NCI-H69 (cell line): ENCODE measurements at places on chromosomes 13 and 19.

DNA sequence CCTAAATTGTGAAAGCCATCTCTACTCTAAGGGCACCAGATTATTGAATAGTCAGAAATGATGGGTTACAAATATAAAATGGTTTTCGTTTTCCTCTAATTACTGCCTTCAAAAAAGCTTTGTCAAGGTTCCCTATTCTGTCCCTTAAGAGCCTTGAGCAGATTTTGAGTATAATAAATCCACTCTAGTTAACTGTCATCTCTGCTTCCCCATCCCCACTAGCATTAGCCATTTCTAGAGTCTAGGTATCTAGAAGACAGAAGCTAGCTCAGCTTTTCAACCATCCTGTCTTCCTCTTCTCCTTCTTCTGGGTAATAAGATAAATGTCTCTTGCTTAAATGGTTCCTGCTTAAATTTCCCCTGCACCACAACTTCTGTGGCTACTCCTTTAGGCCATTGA is 290.4 kb downstream of the DACH1 start:
- peak; percentile 65 for DNase-seq

- no peak for DNase-seq
Measured at GRCh38 chr19:8459095-8459494, 14.3 kb downstream of the HNRNPM start.

DNA sequence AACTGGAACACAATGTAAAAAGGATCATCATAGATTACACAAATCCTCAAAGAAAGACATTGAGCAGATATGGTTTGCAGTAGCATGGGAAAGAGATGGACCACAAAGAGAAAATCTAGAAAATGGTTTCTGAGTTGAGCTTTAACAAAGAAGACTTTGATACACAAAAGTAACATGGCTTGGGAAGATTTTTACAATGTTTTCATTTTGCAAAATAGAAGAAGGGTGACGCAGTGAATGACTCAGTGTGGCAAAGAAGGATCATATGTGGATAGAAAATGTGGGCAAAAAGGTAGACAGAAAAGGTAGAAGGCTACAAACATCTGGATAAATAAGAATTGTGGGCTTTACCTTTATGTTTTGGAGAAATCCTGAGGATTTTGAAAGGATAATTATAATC is 1220.5 kb downstream of the PCDH17 start:
- no peak for DNase-seq

DNA sequence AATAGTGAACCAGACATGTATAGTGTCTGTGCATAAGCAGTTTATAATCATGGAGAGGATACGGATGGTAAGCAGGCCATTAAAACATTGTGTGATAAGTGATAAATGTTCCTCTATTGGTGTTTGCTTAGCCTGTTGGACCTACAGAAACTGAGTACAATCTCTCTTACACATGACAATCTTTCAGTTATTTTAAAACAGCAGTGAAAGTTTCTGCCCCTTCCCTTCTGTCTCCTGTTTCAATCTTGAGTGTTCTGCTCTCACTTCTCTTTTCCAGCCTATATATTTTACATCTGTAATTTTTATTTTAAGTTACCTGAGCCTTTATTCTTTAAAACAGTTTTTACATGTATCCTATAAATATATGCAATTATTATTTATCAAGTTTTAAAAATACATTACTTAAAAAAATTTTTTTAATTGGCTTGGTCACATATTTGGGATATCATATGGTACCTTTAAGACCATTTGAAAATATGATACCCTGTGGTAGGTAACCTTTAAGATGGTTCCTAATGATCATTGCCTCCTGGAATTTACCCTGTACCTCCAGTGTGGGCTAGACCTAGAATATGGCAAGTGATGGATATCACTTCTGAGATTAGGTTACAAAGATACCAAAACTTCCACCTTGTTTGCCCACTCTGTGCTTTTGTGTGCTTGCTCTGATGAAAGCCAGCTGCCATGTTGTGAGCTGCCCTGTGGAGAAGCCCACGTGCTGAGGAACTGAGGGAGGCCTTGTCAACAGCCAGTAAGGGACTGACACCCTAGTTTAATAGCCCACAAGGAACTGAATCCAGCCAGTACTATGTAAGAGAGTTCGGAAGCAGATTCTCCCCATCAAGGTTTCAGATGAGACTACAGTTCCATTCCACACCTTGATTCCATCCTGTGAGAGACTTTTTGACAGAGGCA is 99.3 kb downstream of the DHRS12 start:
- no peak for DNase-seq

- peak; percentile 35 for DNase-seq
Measured at GRCh38 chr13:45718063-45718462, 15.9 kb downstream of the CBY2 start.

GRCh38 chr13:44092078-44092970 is 212.6 kb downstream of the LACC1 start:
- DNase-seq, result no peak

DNA sequence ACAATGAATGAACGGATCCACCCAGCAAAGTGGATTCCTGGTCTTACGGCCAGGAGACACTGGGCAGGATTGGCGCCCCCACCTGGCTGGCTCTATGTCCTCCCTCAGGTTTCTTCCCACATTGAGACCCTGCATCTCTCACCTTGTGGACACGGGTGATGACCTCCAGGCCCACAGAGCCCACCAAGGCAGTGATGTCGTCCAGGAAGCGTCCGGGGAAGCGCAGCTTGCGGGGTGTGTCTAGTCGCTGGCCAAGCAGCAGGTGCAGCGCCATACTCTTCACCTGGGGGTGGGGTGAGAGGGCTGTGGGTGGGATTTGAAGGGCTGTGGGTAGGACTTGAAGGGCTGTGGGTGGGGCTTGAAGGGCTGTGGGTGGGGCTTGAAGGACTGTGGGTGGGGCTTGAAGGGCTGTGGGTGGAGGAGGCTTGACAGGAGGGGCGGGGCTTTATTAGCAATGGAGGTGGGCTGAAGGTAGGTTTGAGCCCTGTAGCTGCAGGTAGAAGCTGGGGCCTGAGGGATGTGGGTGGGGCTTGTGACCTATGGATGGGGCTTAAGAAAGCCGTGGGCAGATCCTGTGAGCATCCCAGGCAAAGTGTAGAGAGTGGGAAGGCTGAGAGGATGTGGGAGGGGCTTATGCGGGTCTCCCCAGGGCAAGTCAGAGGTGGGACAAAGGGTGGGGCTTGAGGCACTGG is 12.1 kb upstream of the ANGPTL8 start:
- peak; percentile 58 for DNase-seq

DNA sequence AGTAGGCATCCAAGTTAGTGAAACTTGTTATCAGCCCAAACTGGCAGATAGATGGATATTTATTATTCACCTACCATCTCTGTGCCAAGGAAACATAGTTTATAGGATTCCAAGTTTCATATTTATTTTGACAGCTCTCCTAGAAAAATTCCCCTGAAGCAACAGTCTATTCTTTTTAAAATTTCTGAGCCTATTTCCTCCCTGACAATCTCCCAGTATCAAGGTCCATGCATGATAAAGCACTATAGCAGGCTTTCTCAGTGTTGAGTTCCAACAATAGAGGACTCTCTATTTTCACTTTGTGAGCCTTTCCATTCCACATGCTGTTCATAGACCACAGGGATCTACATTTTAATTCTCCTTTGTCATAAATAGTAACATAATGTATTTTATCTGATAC is 312.6 kb downstream of the SLITRK6 start:
- no peak for DNase-seq

DNA sequence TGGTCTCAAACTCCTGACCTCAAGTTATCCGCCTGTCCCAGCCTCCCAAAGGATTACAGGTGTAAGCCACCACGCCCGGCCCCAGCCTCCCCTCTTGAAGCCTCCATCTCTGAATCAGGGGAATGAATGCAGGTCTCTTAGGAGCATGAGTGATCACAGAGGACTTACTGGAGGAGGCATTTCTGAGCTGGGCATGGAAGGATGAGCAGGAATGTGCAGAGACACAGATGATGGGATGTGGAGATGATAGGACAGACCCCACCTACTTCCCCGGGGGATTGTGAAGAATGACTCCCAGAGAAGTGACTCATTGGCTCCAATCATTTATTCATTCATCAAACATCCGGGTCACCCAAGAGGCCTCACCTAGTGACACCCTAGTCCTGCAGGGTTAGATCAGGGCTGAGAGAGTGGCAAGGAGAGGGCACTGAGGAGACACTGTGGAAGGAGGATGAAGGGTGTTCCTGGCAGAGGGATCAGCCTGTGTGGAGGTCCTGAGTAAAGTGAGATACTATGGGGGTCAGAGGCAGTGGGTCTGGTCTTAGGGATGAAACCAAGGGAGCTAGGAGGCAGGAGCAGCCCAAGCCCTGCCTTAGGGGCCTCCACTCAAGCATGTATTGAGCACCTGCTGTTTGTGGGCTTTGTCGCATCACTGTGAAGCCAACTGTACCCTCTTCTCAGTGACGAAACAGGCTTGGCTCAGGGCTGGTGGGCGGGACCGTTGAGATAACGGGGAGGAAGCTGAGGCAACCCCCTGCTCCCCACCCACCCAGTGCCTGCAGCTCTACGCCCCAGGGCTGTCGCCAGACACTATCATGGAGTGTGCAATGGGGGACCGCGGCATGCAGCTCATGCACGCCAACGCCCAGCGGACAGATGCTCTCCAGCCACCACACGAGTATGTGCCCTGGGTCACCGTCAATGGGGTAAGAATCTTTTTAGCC is 3.0 kb downstream of the IFI30 start:
- DNase-seq, result no peak

DNA sequence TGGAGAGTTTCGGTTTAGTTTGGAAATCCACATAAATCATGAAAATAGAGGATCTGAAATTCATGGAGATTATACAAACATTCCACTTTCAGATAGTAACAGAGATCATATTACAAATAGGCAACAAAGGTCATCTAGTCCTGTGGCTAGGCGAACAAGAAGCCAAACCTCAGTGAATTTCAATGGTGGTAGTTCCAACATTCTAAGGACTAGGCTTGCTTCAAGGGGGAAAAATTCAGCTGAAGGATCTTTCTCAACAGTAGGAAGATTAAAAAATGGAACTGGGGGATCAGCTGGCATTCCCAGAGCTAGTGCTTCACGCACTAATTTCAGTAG is 47.0 kb downstream of the FOXO1 start:
- DNase-seq, result no peak

DNA sequence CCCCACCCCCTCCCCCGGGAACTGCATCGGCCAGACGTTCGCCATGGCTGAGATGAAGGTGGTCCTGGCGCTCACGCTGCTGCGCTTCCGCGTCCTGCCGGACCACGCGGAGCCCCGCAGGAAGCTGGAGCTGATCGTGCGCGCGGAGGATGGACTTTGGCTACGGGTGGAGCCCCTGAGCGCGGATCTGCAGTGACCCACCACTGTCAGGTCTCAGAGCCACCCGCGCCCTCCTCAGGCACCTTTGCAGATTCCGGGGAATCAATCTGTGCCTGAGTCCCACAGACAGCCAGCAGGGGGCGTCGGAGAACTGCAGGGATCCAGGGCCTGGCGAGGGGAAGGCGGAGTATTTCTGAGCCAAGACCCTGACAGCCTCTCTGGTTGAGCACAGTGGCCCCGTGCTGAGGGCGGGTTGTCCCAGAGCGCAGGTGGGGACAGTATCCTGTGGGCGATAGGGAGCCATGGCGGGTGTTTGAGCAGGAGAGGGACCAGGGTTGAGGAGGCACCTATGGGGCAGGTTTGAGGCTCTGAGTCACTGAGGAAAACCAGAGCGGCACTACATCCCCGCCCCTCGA is 30.4 kb upstream of the CYP4F8 start:
- DNase-seq, result peak; percentile 65

DNA sequence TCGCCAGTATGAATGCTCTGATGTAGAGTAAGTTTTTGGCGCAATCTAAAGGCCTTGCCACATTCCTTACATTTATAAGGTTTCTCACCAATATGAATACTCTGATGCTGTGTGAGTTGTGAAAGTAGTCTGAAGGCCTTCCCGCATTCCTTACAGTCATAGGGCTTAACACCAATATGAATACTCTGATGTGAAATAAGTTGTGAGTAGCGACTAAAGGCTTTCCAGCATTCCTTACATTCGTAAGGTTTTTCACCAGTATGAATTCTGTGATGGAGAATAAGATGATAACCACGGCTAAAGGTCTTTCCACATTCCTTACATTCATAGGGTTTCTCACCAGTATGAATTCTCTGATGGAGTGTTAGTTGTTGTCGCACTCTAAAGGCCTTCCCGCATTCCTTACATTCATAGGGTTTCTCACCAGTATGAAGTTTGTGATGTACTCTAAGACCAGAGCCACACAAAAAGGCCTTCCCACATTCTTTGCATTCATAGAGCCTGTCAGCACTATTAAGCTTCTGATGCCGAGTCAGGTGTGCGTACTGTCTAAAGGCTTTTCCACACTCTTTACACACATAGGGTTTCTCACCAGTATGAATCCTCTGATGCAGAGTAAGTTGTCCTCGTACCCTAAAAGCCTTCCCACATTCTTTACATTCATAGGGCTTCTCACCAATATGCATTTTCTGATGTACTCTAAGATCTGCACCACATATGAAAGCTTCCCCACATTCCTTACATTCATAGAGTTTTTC is 14.1 kb upstream of the ZFP14 start:
- no peak for DNase-seq

GRCh38 chr13:62280590-62280989 is 864.9 kb upstream of the PCDH20 start:
- DNase-seq, result no peak

- DNase-seq, result no peak
Measured at GRCh38 chr13:37701306-37701705, 102.7 kb upstream of the POSTN start.

- DNase-seq, result no peak
Measured at GRCh38 chr19:5683177-5683886, 2.5 kb downstream of the HSD11B1L start.

- DNase-seq, result no peak
Measured at GRCh38 chr13:58500938-58501337, 869.4 kb downstream of the PCDH17 start.

DNA sequence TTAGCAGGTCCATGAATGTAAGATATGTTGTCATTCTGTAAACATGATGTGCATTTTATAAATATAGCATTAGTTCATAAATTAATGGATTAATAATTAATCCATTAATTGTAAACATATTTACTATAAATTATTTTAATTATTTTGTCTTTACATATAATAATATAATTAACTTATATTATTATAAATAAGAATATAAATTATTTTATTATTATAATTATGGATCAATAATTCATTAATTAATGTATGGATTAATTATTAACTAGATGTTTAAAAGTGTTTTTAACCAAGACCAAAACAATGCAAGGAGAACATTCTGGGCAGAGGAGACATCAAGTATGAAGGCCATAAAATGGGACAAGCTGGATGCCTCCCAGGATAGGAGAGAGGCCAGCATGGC is 72.0 kb downstream of the RUBCNL start:
- DNase-seq, result no peak

- peak; percentile 83 for DNase-seq
Measured at GRCh38 chr13:86383151-86383550, 583.9 kb upstream of the SLITRK6 start.

DNA sequence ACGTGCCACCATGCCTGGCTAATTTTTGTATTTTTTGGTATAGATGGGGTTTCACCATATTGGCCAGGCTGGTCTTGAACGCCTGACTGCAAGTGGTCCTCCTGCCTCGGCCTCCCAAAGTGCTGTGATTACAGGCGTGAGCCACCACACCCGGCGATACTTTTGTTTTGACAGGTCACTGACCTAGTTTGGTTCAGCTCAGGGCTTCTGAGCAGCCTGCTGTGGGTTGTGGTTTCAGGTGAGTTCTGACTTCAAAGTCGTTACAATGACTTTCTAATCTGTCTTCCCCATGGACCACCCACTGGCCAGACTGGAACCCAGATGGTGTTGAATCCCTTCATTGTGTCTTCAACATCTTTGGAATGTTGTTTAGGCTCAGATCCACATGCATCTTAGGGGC is 73.8 kb downstream of the TRPM4 start:
- DNase-seq, result no peak
